Stimulated activated CD8-positive, alpha-beta memory T cell treated with anti-CD3 and anti-CD28 coated beads, Interleukin-12 subunit alpha, Interleukin-12 subunit beta, amount 100 ng/mL, for 1 hour (primary cell): ENCODE measurements at places on chromosomes 4 and X.

DNA sequence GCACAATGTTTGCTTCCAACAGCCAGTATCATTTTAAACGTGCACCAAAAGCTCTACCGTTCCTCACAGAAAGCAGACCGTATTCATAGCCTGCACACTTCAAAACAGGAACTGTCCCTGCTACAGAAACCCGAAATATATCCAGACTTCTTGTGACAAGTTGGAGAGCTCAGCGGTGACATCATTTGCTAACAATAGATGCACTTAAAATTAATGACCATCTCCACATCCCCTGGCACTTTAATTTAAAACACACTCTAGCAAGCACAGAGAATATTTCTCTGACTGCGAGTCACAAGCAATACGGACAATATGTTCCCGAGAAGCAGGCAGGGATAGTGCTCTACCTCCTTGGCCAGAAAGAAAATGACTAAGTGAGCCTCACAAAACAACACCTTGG lies 2.5 kb downstream of the NYX start:
- DNase-seq: no peak

GRCh38 chr4:177008071-177008835 lies 215.5 kb upstream of the VEGFC start:
- DNase-seq: no peak

DNA sequence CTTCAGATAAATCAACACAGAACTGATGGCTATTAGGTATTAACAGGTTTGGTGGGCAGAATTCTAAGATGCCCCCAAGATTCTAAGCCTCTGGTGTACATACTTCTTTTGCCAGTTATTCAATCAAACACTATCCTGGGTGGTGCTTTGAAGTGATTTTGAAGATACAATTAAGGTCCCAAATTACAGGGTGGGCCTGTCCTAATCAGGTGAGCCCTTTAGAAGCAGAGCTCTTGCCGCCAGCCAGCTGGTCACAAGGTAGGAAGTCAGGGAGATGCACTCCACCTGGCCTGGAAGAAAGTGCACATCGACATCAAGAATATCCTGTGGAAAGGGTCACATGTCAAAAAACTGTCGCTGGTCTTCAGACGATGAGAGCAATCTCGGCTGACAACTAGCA lies 29.5 kb downstream of the ASB9 start:
- no peak for DNase-seq

GRCh38 chrX:67523932-67524331 lies 19.9 kb upstream of the AR start:
- DNase-seq: no peak

DNA sequence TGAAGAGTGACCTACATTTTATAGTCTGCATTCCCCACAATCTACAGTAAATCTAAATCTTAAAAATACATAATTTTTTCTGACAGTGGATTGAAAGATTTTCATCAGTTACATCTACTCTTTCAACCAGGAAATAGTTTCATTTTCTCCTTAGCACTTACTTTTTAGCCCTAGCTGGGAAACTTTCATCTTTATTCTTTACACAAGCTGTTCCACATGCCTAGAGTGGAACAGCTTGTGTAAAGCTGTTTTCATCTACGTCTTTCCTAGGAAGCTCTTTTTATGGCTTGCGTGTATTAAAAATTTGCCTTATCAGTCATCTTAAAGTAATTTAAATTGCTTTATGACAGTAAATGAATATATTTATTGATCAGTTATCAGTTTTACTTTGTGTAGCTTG lies 40.5 kb downstream of the RBPJ start:
- no peak for DNase-seq
